NCI-H510A treated with DMSO at 0.1 percent for 48 hours (cell line): ENCODE measurements at places on chromosomes 2 and 18.

DNA sequence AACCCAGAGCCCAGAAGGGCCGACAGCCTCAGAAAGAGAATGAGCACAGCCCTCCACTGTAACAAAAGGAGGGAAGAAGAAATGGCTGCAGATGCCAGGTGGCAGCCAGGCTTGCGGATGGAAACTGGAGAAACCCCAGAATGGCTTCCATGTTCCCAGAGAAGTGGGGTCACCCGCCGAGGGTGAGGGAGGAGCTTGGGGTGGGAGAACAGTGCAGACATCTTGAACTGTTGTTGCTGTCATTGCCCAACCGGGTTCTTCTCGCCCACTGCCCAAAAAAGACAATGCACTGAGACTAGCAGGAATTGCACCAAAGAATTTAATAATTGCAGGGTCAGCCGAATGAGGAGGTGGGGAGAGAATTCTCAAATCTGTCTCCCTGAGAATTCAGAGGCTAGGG, 223.2 kb upstream of the RAB6C start:
- DNase-seq = no peak

DNA sequence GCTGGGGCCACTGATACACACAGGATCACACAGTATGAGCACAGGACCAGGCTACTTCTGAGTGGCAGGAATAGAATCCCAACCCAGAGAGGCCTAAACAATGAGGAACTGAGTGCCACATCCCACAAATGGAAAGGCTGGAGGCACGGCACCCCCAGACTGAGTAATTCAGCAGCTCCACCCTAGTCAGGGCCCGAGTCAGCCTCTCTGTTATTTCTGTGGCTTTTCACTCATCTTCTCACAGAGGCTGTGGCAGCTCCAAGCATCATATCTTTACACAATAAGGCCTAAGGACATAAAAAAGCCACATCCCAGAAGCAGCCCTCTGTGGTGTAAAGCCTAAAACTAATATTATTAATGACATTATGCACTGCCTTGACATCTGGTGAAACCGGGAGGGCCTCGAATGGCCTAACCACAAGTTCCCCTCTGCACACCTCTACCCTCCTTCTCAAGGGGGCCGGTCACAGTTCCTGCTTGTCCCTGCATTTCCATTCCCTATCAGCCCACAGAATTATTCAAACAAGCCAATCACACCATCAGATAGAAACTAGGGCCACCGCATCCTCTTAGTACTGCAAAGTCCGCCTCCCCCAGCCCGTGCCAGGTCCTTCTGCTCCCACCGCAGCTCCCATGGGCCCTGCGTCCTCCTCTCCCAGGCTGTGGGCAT, 12.5 kb upstream of the MAL start:
- DNase-seq = no peak

- no peak for DNase-seq
Observed at GRCh38 chr2:199220920-199221319, 236.8 kb downstream of the SATB2 start.

DNA sequence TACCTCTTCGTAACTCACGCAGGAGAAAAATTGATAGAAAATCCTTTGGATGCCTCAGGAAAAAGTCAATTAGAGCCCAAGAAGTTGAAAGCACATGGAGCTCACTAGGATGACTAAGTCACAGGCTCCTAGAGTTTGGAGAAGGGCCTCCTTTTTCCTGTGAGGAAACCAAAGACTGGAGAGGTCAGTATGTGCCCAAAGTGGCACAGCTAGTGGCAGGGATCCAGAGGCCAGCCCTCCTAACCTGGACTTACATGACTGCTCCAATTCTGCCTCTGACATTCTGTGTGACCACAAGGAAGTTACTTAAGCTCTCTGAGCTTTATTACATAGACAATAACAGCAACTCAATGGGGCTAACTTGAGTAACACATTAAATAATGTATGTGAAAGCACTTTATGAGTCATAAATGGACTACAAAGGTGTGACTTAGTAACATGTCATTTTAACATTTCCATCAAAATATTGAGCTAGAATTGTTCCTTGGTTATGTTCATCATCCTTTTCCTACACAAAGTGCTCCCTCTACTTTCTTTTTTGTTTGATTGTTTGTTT, 91.6 kb downstream of the DHRS9 start:
- DNase-seq = no peak

GRCh38 chr2:111007757-111008688, 112.7 kb upstream of the BCL2L11 start:
- no peak for DNase-seq

DNA sequence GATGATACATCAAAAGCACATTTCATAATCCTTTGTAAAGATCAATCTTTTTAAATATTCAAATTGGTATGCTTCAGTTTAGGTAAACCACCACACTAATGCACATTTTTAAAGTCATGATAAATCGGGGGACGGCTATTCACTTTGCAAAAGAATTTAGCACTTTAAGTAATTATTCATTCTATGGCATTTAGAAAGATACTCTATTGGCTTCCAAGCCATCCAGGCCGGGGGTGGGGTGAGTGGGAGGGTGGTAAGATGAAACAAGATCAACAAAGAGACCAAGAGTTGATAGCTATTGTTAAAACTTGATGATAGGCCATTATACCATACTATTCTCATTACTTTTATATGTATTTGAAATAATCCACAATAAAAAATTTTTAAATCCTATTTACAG, 41.0 kb downstream of the EPG5 start:
- DNase-seq = no peak

DNA sequence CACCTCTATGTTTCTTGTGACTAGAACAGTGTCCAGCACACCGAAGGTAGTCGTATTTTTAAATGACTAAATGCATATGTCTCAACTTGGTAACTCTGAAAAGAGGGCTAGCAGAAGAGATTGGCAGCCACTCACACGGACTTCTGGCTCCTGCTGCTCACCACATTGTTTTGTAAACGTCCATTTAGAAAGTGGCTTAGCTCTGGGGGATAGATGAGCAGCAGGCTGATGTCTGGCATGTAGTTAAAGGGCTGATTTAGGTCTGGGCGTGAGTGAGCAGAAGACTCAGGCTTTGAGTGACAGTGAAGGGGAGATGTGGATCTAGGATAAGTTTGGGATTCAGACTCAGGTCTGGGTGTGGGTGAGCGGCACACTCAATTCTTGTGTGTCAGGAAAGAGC, 372.9 kb upstream of the HS6ST1 start:
- no peak for DNase-seq

DNA sequence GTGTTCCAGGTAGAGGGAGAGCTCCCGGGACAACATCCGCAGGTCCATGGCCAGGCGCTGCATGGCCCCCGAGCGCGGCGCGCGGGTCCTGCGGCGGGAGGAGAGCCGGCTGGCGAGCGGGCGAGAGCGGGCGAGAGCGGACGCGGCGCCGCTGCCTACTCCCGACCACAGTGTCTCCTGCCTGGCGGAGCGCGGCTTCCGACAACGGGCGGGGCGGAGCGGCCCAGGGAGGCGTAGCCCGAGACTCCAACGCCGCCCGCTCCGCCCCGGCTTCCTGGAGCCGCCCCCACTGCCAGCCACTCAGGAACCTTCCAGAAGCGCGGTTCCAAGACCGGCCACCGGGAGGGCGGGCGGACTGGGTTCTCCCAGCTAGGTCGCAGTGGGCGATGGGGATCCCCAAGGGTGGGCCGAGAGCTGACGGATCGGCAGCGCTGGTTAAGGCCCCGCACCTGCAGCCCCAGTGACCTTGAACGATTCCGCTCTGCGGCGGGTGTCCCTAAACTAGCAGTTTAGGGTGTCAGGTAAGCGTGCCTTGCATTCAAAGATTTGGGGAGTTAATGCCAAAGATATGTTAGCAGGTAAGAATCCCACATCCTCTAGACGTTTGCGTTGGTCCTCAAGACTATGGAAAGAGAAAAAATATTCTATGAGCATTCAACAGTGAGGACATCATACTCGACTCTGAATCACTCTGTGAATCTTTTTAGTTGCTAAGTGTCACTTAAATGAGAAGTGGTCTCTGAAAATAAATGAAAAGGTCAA, at the start of gene ABHD3:
ABHD3 (minus strand) TSS at position 172 of the 762 bp plus-strand sequence; CDS start at position 63, 109 bp downstream.
- peak; percentile 80 for DNase-seq

GRCh38 chr2:226420646-226421045, 379.0 kb downstream of the IRS1 start:
- DNase-seq = no peak

DNA sequence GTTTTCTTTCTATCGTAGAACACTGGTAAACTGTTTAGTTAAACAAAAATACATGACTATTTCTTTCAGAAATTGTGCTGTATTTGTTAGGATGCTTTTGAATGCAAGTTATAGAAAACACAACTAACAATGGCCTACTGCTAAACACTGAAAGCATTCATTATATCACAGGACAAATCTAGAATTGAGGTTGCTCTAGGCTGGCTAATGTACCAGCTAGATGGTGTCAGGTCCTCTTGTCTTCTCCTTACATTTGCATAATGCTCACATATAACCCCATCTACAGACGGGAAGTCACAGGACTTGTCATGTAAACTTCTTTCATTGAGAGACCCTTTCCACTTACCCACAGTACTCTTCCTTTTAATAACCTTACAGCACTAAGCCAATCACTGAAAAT, 586.8 kb downstream of the DSC3 start:
- no peak for DNase-seq

- DNase-seq = no peak
Observed at GRCh38 chr2:177693658-177694339, 301.2 kb downstream of the AGPS start.

DNA sequence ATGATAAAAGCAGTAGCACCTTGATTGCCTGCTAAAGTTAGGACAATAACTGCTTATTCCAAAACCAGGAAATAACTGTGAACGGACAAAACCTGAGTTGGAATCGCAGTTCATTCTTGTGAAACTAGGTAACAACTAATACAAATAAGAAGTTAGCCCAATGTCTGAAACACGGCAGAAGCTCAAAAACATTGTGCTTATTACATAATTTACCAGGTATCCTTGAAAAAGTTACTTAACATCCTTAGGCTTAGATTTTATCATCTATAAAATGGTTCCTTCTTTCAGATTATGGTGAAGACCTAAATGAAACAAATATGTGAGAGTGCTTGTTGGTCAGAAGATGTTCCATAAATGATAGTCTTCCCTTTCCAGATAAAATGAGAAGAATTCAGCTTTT, 32.4 kb downstream of the RTN4 start:
- DNase-seq = no peak

- no peak for DNase-seq
Observed at GRCh38 chr2:177174486-177174885, 38.1 kb upstream of the HNRNPA3 start.

- DNase-seq = peak; percentile 31
Observed at GRCh38 chr18:32333781-32334180, 136.9 kb downstream of the GAREM1 start.

DNA sequence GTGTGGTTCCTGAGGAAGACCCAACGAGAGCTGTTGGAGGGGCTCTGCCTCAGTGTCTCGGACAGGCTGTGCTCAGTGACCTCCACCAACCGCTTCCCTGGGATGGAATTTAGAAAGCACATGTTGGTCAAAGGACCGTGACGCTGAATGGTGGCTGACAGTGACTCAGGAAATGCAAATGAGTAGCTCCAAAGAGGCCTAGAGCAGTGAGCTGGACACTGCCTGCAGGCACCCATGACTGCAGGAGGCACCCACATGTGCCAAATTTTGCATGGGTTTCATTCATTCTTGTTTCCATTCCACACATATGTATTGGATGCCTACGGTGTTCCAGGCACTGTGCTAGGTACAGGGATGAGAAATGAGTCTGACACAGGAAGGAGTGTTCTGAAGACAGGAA, 46.4 kb downstream of the ACKR3 start:
- DNase-seq = no peak

- DNase-seq = no peak
Observed at GRCh38 chr2:66271777-66272176, 163.1 kb upstream of the MEIS1 start.
